ENCODE measurements at places on chromosomes 12 and 14.

DNA sequence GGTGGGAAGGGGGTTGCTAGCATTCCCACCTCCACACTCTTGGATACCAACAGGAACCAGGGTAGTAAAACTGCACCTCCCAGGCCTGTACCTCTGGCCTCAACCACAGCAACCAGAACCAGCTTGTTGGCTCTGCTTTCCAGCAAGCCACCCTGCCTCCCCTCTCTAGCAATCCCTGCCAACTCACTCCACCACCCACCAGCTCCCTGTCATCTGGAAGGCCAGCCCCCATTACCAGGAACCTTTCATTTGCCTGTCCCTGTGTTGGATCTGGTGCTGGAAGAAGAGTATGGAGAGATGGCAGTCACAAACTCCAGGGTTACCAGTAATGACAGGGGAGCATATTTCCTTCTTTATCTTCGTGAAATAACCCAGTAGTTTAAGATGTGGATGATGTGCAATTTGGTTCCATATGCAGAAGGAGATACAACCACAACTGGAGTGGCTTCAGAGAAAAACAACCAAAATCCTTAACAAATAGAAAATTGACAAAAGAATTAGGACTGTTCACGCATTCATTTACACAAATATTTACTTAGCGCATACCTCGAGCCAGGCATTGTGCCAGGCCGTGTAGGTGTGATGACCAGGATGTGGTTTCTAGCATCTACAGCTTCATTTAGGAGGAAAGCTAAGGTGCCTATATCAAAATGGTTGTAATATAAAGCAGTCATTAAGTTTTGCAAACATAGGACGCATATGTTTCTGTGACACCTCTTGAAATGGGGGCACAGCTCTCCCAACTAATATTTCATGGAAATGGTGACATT, 3.4 kb downstream of the B4GALNT3 start:
- DNase-seq: no peak

- DNase-seq: no peak
Observed at GRCh38 chr14:66081594-66082376, 404.4 kb upstream of the CCDC196 start.

GRCh38 chr12:49233842-49234526, 30.9 kb upstream of the TUBA1C start:
- DNase-seq: no peak

GRCh38 chr12:49048953-49049352, 11.6 kb downstream of the KMT2D start:
- no peak for DNase-seq

- no peak for DNase-seq
Observed at GRCh38 chr12:111775205-111776193, 8.8 kb downstream of the ALDH2 start.

- no peak for DNase-seq
Observed at GRCh38 chr12:111780615-111781014, 13.9 kb downstream of the ALDH2 start.

GRCh38 chr14:79037593-79037992, 867.4 kb downstream of the NRXN3 start:
- DNase-seq: no peak

- DNase-seq: no peak
Observed at GRCh38 chr12:9943240-9943639, 11.1 kb upstream of the CLEC2A start.

- DNase-seq: no peak
Observed at GRCh38 chr12:118145113-118145797, 9.3 kb downstream of the PEBP1 start.

GRCh38 chr12:46556105-46556559, 183.6 kb upstream of the SLC38A2 start:
- DNase-seq: no peak

Data from WERI-Rb-1 (cell line).